Activated naive CD8-positive, alpha-beta T cell treated with anti-CD3 and anti-CD28 coated beads, Interleukin-2, amount 10 ng/mL, durations not matched to agents 7 days and 5 days (primary cell): ENCODE measurements at places on chromosomes 2 and 18.
A peak's percentile ranks its signal among the peaks of the same experiment; 100 is the strongest.

DNA sequence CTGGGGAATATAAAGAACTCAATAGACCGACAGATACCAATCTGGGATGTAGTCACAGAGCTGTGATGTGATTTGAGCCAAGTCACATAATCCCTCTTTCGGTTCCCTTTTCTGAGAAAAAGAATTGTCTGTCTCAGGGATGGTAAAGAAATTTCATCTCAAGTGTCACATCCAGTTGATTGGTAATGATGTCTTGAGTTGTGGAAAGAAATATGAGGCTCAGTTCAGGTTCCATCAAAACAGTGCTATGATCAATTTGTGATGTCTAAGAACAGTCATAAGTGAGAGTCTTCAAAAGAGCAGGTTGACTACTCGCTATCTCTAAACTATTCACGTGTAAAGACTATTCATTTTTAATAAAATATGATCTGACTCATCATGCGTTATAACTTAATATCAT, 223.3 kb downstream of the METTL4 start:
- H3K36me3 ChIP-seq = no peaks in the 10 kb centered on the region
- no peak for DNase-seq
- no peak overlapping the region for H3K27ac ChIP-seq
- H3K27me3 ChIP-seq = peaks cover 5% of the 10 kb centered on the region

DNA sequence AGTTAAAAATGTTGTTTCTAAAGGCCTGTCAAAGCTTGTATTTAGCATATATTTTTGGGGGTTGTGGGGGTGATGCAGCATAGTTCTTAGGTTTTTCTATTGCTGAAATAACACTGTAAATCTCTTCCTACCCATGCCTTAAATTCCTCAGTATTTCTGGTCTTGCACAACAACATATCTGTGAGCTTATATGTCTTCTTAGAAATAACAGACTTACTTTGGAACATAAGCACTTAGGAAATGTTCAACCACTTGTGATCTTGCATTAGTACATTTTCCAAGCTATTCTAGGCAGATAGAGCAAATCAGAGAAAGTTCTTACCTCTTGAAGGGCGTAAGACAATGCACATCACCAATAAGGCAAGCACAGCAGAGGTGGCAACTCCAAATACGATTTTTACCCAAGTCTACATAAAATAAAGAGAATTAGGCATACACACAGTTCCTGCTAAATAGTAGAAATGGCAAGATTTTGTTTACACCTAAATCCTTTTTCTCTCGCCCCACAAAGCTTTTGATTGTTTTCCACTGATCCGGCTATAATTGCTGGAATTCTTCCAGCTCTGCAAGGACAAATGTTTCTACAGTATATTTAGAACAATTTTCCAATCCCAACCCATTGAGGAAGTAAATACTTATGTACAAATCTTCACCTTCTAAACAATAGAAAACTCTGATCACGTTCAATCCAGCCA, 512 bp downstream of the FAP start:
- peaks cover 59% of the 10 kb centered on the region for H3K27me3 ChIP-seq
- no peaks in the 10 kb centered on the region for H3K4me1 ChIP-seq
- DNase-seq = no peak

DNA sequence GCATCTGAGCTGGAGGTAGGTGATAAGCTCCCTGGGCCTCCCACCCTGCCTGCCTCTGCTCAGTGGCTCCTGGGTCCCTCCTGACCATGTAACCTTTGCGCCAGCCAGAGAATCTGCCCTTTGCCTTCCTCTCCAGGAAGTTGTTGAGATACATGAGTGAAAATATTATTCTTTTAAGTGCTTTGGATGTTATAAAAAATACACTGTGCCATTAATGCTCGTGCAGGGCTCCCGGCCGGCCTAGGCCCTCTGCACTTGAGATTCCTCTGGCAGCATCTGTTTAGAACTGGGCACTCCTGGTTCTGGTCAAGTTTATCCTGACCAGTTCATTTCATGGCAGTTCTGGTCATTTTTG, 18.8 kb downstream of the AGAP1 start:
- no peak overlapping the region for H3K4me3 ChIP-seq
- H3K27me3 ChIP-seq = no peaks in the 10 kb centered on the region
- DNase-seq = no peak
- H3K27ac ChIP-seq = no peak overlapping the region
- H3K36me3 ChIP-seq = no peaks in the 10 kb centered on the region
- no peaks in the 10 kb centered on the region for H3K4me1 ChIP-seq

DNA sequence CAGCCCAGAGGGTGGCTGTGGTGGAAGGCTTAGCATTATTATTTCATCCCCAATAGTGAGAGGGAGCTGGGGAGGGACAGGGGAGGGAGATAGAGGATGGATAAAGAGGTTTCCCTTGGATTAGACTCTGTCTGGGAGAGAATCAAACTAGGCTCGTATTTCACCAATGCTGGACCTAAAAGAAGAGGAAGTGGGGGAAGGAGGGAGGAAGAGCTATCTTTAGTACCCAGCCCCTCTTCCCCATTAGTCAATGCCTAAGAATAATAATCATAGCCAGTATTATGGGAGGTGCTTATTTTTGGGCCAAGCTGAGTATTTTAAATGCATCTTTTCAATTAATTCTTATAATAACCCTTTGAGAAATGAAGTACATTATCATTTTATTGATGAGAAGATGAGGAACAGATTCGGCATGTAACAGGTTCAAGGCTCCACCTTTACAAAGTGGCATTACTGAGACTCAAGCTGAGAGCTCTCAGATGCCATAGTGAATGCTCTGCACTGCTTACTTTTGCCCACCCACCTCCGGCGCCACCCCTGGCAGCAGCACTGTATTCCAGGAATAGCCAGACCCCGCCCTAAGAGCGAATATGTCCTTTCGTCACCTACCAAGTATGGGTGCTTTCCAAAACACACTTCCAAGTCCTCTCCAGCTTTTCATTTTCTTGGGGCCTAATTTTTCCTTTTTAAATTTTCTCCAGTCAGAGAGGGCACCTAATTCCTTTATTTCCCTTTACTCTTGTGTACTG, 21.0 kb downstream of the PAX8 start:
- H3K4me1 ChIP-seq = peaks cover 53% of the 10 kb centered on the region
- peak overlapping the region; percentile 46 for H3K27ac ChIP-seq
- H3K4me3 ChIP-seq = no peak overlapping the region
- peaks cover 57% of the 10 kb centered on the region for H3K36me3 ChIP-seq
- peaks cover 2% of the 10 kb centered on the region for H3K27me3 ChIP-seq
- no peak for DNase-seq

- H3K27me3 ChIP-seq = peaks cover 16% of the 10 kb centered on the region
- no peak overlapping the region for H3K27ac ChIP-seq
- H3K4me3 ChIP-seq = no peak overlapping the region
- peaks cover 10% of the 10 kb centered on the region for H3K4me1 ChIP-seq
- H3K36me3 ChIP-seq = no peaks in the 10 kb centered on the region
Measured at GRCh38 chr2:183081911-183082310, 3.4 kb downstream of the DUSP19 start.

- H3K27ac ChIP-seq = no peak overlapping the region
- no peak for DNase-seq
- H3K27me3 ChIP-seq = no peaks in the 10 kb centered on the region
- no peaks in the 10 kb centered on the region for H3K36me3 ChIP-seq
Measured at GRCh38 chr2:40317046-40317445, 134.8 kb downstream of the SLC8A1 start.

DNA sequence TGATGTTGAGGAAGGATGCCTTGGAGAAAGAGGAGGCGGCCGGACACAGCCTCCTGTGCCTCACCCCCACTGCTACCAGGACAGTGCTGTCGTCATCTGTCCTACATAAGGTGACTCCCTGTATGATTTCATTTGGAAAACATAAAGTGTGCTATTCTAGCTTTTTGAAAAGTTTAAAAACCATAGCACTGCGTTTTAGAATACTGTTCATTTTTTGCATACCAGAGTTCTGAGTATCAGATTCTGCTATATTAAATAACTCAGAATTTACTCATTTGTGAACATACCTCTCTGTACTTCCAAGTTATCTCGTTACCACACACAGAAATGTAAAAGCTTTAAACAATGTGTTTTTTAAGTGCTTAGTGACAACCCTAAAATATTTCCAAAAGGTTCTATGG, 302.9 kb downstream of the LRRTM1 start:
- H3K27ac ChIP-seq = no peak overlapping the region
- no peaks in the 10 kb centered on the region for H3K4me1 ChIP-seq
- no peak for DNase-seq
- H3K4me3 ChIP-seq = no peak overlapping the region
- H3K27me3 ChIP-seq = no peaks in the 10 kb centered on the region
- H3K36me3 ChIP-seq = no peaks in the 10 kb centered on the region

GRCh38 chr18:12403601-12404506, 3.9 kb upstream of the PRELID3A start:
- H3K4me3 ChIP-seq = no peak overlapping the region
- H3K36me3 ChIP-seq = no peaks in the 10 kb centered on the region
- DNase-seq = no peak
- peaks cover 55% of the 10 kb centered on the region for H3K27me3 ChIP-seq
- no peak overlapping the region for H3K27ac ChIP-seq

DNA sequence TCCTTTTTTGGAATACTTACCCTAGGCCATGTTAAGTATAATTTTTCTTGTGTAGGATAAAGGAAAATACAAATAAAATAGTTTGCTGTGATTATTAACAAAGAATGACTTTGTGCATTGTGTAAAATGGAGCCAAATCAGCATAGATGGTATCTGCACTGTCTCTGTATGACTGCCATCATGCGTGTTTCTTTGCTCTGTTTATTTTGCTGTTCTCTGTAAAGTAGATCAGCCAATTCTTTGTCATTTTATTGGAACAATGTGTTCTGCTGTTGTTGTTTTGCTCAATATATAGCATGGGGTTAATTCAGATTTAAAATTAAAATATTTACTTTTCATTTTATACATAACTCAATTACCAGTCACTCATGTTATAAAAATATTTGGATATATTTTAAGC, 181.3 kb upstream of the UBE2E3 start:
- H3K27me3 ChIP-seq = peaks cover 2% of the 10 kb centered on the region
- H3K27ac ChIP-seq = no peak overlapping the region
- no peak for DNase-seq
- H3K4me3 ChIP-seq = no peak overlapping the region
- no peaks in the 10 kb centered on the region for H3K36me3 ChIP-seq
- no peaks in the 10 kb centered on the region for H3K4me1 ChIP-seq

DNA sequence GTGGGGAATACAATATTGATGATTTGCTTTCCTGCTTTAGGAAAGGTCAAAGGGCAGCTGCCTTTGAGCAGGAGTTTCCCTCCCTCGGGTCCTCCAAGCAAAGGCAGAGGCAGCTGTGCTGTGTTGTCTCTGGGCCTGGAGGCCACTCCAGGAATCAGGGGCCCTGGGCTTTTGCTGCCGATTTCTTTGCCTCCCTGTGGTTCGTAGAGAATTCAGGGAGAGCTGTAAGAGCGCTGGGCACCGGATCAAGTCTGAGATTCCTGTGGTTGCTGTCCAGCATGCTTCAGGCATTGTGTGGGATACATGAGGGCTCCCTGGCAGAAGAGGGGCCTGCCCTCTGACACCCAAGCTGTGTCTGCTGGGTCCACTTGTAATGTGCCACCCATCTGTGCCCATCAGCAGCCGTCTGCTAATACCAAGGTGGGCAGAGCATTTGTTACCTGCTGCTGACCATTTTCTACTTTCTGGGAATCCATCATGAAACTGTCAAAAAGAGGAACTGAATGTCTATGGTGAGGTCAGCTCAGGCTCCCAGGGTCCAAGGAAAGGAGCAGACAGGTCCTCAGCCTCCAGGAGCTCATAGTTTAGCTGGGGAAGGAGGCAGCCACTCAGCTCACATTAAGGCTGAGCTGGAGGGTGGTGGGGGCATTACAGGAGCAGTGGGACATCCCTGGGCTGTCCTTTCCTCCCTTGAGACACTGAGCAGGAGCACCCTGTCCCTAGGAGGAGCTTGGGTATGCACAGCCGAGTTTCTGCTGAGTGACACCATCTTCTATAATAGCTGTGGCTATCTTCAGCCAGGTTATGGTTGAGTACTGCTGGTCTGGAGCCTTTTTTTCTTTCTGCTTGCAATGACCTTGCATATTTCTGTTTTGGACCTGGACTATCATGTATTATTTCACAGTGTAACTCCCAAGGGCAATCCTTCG, 68.5 kb downstream of the CTIF start:
- no peak overlapping the region for H3K4me3 ChIP-seq
- no peak for DNase-seq
- peaks cover 3% of the 10 kb centered on the region for H3K27me3 ChIP-seq
- no peak overlapping the region for H3K27ac ChIP-seq
- H3K4me1 ChIP-seq = no peaks in the 10 kb centered on the region
- H3K36me3 ChIP-seq = no peaks in the 10 kb centered on the region
